A549 treated with Hydrocortisone at 1 μM for 4 hours (cell line): ENCODE measurements at places on chromosomes 5 and 9. TPM values are rescaled to one million over a fixed set of nuclear protein-coding genes. Genes with fewer than 3 reads are reported as not detected.

SLC36A3 gene
- total RNA-seq: not detected in 5 replicates

FAM78A gene
- 0.27 to 0.53 TPM (median 0.38 TPM) in 5 replicates for total RNA-seq

SMIM27 gene
- total RNA-seq: 10.7 to 16.1 TPM (median 13.3 TPM) in 5 replicates

PCDHB11 gene
- 0.03 to 0.08 TPM (median 0.06 TPM) in 5 replicates for total RNA-seq

SOX30 gene
- total RNA-seq: 0.06 to 0.07 TPM in 2 of 5 replicates, not detected in the others

RIC1 gene
- total RNA-seq: 9.3 to 14.6 TPM (median 12.4 TPM) in 5 replicates

FCN1 gene
- total RNA-seq: not detected in 5 replicates

ADRB2 gene
- total RNA-seq: 0.97 to 1.6 TPM (median 1.0 TPM) in 5 replicates
